ENCODE measurements at places on chromosomes 16 and 17.

GRCh38 chr17:76497979-76498875 lies 3.0 kb downstream of the RHBDF2 start:
- no peak for DNase-seq

GRCh38 chr17:63419949-63420867 lies 25.9 kb downstream of the CYB561 start:
- no peak for DNase-seq

GRCh38 chr17:78689029-78689428 lies 93.0 kb downstream of the CYTH1 start:
- no peak for DNase-seq

DNA sequence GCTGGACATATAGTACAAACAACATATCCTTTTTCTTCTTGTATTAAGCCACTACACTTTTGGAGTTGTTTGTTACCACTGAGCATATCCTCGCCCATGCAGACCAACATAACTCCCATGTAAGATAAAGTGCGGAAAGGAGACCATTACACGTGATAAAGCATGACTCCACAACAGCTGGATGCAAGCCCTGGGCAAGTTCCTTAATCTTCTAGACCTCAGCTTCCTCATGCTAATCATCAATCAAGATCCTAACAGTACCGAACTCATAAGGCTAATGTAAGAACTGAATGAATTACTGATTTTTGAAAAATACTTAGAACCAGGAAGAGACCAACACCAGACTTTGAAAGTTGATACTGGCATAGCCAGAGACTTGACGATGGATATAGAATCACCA lies 47.0 kb upstream of the GSG1L start:
- DNase-seq: no peak

DNA sequence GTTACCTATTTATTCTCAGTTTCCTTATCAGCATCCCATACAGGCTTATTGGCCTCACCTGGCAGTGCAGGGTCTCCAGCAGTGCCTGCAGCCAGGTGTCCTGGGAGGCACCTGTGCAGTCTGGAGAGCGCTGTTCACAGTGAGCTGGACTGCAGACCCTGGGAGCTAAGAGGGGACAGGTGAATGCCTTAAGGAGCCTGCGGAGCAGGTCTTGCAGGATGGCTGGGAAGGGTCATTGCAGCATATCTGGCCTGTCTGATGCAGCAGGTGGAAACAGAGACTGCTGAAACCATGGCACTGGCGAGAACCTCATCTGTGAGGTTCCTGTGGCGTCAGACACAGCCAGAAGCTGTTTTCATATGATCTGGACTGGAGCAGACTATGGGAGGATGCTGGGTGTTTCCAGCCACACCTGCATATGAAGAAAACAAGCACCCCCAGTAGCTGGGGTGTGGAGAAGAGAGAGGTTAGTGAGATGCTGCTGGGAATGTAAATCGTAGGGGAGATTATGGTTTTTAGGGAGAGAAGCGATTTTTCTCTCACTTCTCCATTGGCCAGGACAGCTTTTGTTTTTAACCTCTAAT lies 77.0 kb downstream of the NTN1 start:
- no peak for DNase-seq

DNA sequence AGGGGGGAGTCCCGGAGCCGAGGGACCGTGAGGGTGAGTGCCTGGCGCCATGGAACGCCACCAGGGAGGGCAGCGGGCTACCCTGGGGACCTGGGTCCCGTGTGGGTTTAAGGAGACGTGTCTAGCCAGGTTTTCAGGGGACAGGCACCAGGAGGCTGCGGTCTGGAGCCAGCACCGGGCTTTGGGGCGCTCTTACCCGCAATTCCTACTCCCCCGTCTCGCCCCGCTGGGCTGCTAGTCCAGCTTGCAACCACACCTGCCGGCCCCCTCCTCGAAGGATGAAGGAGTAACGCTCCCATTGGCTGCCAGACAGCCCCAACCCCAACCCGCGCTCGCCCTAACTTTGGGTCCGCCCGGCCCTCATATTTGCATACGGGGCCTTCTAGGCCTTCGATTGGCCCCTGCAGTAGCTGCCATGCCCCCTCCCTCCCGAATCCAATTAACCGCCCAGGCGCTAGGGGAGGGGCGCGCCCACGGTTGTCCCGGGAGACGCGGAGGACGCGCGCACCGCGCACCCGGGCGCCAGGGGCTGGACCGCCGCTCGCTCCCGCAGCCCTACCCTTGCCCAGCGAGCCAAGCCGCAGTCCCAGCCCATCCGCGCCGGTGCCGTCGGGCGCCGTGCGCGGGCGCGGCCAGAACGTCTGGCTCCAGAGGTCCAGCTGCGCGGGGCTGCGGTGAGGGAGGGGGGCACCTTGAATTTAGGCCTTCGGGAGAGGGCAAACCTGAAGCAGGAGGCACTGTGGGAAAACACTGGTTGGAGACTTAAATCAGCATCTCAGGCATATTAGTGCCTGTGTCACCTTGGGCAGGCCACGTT lies at the start of gene TTLL6:
TTLL6 (minus strand) TSS at position 456 of the 817 bp plus-strand sequence; CDS start at position 299, 157 bp downstream.
- DNase-seq: peak; percentile 57

DNA sequence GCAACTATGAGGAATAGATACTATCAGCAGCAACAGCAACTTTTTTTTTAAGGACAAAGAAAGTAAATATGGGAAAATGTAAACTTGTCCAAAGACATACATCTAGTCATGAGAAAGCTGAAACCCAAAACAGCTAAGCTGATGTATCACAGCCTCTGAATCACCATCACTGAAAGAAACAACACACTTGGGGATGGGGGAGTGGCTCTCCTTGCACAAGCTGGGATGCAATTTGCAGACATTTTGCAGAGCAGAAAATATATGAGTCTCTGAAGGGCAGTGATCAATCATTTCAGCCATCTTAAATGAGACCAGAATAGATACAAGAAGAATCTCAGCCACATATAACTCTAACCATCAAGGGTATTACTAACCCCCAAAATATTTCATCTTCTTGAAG lies 79.1 kb downstream of the GRIN2A start:
- DNase-seq: no peak

- no peak for DNase-seq
These were observed 140.1 kb downstream of the CYLD start for GRCh38 chr16:50881956-50882355.

DNA sequence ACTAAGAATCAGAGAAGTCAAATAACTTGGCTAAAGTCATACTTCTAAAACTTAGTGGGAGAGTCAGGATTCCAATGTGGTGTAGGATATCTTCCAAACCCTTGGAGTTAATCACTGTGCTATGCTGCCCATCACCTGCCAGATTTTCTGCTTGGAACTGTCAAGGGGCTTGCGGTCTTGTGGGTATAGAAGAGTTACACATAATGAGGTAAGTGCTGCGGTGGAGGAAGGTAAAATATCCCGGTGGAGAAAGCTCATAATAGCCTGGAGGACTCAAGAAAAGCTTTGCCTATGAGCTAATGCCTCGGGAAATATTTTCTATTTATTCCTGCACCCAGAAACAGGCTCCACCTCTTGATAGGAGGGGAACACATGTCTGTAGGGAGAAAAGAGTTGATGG lies 195.6 kb downstream of the UTP18 start:
- no peak for DNase-seq

DNA sequence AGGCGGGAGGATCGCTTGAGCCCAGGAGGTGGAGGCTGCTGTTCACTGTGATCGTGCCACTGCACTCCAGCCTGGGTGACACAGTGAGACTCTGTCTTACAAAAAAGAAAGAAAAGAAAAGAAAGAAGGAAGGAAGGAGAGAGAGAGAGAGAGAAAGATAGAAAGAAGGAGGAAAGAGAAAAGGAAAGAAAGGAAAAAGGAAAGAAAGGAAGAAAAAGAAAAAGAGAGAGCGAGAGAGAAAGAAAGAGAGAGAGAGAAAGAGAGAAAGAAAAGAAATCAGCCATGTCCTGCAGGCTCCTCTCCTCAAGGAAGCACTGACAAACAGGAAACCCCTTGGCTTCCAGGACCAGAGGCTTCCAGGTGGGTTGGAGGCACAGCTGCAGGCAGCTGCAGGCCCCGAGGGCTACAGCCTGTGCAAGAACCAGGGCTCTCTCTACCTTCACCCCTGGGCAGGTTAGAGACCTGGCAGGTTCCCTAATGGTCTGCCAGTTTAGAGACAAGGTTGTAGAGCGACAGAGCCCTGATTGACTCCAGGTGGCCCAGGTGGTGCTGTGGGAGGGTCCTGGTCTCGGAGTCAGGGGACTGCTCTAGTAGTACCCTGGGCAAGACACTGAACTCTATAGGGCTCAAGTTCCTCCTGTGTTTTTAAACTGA lies 53.8 kb downstream of the PECAM1 start:
- DNase-seq: no peak

DNA sequence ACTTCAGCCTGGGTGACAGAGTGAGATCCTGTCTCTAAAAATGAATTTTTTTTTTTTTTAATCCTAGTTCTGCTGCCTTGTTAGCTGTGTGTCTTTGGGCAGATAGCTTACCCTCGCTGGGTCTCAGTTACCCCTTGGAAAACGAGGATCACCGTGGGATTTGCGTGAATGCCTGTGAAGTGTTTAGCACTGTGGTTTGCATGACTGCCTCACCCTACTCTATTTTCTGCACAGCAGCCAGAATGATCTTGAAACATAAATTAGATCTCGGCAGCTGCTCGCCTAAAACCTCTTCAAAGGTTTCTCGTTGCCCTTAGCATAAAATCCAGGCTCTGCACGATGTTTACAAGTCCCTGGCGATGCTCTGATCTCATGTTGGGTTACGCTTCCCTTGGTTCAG lies 71.2 kb upstream of the GRIN2A start:
- no peak for DNase-seq

DNA sequence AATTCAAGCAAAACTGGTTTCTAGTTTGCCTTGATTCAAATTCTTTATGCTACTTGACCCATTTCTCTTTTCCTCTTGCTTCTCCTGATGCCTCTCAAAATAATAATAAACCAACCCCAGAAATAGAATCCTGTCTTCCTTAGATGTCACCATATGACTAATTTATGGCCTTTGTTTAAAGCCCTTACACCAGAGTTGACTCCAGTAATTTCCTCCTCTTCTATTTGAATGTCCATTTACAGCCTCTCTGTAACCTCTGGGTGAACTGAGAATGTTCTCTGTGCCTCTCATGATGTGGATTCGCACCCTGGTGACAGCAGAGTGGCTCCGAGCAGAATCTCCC lies 31.5 kb downstream of the ZFHX3 start:
- no peak for DNase-seq

DNA sequence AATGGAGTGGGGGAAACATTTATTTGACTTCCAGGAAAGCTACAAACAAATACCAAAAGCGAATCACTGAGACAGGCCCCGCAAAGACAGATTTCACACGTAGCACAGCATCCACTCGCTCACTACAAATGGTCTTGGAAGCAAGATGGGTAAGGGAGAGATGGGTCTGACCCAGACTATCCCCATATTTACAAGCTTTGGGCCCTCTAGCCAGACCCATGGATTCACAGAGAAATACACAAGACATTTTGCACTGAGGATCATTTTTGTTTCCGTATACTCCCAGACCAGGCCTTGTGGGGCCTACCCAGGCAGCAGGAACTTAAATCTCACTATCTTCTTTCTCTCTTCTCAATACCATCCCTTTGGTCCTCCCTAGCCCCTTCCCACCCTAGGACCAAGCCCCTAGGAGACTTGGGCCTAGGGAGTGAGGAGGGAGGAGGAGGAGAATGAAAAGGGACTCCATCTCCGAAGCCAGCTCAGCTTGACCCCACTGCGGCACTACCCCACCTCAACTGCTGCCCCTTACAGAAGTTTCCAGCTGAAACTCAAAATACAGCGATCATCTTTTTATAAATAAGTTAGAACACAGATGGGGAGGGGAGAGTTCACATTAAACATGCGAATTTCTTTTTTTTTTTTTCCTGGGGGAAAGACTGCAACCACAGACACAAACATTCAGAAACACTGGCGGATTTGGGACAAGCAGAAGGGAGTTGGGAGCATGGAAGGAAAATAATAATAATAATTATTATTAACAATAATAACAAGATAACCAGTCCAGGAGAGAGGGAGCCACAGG lies 1.4 kb upstream of the HOXB3 start:
- no peak for DNase-seq

GRCh38 chr17:18891541-18891940 lies 33.6 kb downstream of the PRPSAP2 start:
- no peak for DNase-seq

DNA sequence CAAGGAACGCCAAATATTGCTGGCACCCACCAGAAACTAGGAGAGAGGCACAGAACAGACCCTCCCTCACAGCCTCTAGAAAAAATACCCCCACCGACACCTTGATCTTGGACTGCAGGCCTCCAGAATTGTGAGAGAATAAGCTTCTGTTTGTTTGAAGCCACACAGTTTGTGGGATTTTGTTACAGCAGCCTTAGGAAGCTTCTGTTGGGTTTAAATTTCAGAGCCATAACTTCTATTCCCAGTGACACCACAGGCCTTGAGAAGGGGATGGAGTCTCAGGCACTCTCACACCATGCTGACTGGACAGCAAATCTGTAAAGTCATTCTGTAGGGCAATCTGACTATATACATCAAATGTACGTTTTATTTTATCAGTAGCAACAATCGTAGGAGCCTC lies 38.6 kb downstream of the RNF112 start:
- DNase-seq: no peak

DNA sequence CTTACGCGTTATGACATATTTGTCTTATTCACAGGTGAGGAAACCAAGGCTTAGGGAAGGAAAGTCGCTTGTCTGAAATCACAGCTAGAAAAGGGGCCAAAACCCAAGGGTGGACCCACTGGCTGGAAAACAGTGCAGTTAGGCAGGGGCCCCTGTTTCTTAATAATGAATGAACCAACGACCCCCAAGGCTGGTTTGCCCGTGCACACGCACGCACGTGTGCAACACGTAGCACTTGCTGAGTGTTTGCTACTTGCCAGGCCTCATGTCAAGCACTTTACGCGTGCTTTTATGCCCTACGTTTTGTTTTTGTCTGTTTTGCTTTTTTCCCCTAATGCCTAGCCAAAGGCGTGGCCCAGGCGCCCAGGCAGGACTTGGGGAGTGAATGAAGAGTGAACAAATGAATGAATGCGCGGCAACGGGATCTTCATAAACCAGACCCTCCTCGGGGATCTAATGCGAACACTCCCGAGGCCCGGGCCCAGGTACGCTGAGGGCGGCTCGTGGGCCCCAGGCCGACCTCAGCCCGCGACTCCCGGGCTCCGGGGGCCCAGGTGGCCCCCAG lies 571 bp upstream of the USP10 start:
- no peak for DNase-seq

- DNase-seq: no peak
These were observed 21.8 kb downstream of the GSE1 start for GRCh38 chr16:85634747-85635544.

DNA sequence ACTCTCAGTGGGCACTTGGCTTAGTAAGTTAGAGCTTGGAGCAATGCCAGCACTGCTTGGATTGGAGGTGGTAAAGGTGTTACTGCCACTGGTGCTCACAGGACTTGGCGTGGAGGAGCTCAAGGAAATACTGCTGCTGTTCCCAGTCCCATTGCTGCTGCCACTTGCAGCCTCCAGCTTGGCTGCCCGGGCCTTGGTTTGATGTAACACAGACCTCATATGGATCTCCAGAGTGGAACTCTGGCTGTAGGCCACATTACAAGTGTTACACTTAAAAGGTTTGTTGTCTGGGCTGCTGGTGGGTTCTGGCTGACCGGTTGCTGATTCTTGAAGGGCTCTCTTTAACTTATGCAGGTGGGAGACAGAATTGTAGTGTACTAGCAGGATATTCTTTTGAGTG lies 250.3 kb downstream of the ZFHX3 start:
- DNase-seq: no peak
